ENCODE measurements at places on chromosomes 1 and 21.

- no peak for DNase-seq
These were observed 16.1 kb upstream of the SLC5A9 start for GRCh38 chr1:48206371-48206770.

- no peak for DNase-seq
These were observed 5.1 kb downstream of the ATF3 start for GRCh38 chr1:212613440-212614335.

GRCh38 chr1:226821719-226822085 lies 48.7 kb upstream of the PSEN2 start:
- DNase-seq: no peak

DNA sequence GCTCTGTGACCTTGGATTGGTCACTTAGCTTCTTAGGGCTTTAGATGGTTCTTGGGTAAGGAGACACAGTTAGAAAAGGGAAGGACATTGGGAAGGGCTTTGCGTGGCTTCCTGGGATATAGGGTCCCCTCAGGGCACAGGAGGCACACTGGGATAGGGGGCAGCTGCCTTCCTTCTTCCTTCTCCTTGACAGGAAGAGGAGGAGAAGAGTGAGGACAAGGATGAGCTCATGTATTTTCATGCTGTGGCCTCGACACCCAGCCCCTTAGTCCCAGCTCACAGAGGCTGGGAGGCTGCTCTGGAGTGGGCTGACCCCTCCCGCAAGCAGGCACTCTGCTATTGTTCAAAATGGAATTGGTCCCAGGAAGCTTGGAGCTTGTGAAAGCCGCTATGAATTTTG lies 45.7 kb upstream of the POU3F1 start:
- no peak for DNase-seq

DNA sequence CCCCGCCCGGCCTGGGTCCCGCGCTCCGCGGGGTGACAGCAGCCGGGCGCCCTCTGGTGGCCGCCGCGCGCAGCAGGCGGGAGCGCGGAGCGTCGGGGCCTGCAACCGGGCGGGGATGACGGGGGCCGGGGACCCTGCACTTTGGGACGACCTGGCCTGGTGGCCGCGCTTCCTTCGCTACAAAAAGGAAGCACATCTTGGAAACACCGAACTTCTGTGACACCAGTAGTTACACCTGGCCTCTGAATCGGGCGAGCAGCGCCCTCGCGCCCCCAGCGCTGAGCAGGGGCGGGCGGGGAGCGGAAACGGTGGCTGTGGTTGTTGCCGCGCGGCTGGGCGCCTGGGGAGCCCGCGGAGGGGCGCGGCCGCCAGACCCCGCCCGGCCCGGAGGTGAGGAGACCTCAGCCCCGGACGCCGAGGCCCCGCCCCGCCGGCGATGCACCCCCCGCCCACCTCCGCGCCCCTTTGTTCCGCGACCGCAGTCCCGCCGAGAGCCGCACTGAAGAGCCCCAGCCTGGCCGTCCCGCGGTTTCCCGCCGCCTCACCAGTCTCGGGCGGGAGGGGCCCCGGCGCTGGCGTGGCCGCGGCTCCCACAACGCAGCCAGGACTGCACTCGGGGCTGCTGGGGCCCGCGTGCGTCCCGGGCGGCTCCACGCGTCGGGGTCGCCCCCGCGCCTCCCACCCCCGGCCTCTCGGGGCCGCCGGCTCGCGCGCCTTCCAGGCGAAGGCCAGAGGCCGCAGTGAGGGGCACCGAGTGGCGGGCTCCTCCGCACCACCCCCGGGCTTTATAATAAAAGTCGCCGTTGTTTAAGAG lies 59.3 kb downstream of the H3-3A start:
- DNase-seq: peak; percentile 80

DNA sequence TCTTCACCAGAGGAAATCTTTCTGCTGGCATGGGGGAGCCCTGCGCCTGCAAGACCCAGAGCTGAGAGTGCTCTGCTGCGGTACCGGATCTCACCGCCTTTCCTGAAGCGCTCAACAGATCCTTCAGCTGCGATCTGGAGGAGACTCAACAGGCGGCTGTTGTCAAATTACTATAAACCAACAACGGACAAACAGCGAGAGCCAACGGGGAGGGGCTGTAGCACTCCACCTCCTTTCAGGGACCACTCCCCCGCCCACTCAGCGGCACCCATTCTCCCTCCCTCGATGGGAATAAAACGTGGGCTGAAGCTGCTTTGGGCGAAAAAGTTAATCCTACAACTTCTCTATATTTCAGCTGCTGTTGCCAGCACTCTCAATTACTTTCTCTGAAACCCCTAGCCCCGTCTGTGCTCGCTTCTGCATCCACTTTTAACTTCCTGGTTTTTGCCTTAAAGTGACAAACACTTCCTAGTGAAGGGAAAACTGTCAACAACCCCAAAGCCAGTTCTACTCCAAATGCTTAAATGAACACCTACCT lies at the start of gene FMO5:
FMO5 (minus strand) TSS at position 147 of the 538 bp plus-strand sequence. CDS start 310 bp downstream, outside the sequence.
- peak; percentile 38 for DNase-seq

DNA sequence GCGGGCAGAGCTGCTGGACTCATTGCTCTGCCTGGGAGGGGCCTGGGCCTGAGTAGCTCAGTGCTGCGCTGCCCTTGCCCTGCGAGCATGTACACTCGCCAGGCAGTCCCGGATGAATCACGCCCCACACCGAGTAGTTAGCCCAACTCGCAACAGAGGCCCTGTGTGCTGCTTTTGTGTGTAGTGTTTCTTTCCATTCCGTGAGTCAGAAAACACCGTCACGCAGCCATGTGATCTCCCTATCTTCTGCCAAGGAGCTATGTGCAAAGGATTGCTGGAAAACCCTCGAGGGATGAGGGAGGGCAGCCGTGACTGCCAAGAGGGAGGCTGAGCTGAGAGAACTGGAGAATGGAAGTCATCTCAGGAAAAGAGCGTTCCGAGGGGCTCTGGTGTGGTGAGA lies 37.3 kb downstream of the NENF start:
- DNase-seq: no peak

DNA sequence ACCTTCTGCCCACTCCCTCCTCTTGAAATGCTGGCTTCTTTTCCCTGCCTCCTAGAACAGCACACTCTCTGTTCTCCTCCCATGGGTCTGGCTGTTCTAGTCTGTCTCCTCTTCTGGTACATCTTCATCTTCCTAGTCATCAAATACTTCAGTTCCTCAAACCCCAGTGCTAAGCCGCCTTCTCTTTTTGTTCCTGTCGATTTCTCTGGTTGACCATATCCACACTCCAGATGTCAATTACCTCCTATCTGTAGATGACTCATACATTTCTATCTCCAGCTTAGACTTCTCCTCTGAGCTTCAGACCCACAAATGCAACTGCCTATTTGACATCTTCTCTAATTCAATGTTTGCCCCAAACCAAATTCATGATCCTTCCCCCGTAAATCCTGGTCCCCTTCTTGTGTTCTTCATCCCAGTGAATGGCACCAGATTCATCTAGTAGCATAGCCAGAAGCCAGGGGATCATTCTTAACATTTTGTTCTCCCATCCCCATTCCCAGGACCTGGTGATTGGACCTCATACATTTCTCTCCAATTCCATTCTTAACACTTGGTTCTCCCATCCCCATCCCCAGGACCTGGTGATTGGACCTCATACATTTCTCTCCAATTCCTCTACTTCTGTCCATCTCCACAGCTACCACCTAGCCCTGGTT lies 35.9 kb downstream of the USP24 start:
- no peak for DNase-seq

DNA sequence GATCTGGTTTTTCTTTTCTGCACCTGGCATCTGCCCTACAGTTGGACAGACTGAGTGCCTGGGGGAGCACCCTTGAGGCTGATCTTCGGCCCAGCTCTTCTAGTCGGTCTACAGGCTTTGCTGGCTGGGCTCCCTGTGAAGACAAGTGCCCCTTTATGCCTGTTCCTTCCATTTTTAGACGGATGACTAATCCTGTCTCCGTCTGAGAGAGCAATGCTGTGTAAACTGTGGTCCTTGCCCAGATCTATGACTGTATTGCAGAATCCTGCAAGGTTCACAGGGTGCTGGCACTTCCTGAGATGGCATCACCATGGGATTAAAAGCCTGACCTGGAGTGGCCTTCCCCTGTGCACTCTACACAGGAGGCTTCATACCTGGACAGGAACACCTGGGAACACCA lies 47.6 kb upstream of the SAMD13 start:
- no peak for DNase-seq

DNA sequence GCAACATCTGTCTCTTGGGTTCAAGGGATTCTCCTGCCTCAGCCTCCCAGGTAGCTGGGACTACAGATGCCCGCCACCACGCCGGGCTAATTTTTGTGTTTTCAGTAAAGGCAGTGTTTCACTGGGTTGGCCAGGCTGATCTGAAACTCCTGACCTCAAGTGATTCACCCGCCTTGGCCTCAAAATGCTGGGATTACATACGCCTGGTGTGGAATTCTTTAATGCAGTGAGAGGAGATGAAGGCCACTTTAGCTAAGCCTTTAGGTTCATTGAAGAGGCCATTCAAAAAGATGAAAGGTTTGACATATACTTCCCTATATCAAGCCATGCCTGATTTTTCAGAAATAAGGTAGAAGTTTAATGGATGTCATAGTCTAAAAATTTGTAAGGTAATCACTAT lies 162.7 kb downstream of the ST6GALNAC3 start:
- DNase-seq: no peak

DNA sequence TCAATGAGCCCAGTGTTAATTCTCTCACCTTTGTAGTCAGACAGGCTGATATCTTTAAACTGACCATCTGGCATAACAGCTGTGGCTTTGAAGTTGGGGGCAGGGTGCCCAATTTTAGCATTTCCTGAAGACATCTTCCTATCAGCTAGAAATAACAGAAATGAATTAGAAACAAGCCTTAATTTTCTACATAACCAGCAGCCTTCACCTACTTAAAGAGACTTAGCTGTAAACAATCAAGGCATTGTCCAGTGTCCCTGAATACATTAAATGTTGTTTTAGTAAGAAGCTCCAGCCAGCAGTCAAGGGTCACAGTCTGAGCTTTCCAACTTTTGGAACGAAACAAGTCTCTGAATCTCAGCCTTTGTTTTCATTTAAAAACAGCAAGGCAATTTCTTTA lies 2.8 kb downstream of the PRDX1 start:
- no peak for DNase-seq

DNA sequence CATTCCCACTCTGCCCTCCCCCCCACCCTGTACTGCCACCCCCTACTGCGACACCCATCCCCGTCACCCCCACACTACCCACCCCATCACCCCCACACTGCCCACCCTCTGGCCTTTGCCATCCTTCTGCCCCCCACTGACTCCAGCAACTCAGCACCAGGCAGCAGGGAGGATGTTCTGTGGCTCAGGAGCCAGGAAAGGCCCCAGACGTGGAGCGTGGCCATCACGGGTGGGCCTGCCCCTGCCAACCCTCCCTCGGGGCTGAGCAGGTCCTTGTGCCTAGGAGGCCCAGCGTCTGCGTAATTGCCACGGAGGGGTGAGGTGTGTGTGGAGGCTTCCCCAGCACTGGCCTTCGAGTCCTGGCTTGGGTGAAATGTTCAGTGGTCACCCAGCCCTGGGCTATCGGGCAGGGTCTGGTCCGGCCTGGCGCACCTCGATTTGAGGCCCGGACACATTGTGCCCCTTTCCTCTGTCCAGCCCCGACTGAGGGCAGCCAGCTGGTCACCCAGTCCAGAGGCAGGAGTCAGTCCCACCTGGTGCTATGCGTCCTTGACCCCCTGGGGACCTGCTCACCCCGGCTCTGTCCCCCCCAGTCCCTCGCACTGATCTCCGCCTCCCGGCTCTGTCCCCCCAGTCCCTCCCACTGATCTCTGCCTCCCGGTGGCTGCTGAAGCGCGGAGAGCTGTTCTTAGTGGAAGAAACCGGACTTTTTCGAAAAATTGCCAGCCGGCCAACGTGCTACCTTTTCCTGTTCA lies 23.0 kb downstream of the ARHGEF16 start:
- no peak for DNase-seq

DNA sequence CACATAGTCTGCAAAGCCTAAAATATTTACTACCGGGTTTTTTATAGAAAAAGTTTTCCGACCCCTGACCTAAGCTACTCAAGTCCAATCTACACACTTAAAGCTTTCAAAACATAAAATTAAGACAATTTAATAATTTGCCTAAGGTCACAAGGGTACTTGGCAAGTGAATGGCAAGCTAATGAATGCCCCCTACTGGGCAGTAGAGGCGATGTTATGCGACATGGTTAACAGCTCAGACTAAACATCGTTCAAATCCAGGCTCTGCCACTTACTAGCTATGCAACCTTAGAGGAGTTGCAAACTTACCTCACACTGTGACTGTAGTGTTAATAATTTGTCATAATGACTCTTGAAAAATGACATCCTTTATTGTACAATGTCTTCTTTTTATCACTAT lies 317.2 kb upstream of the NFIA start:
- DNase-seq: no peak

- no peak for DNase-seq
These were observed 6.3 kb downstream of the MECR start for GRCh38 chr1:29224356-29224837.

- DNase-seq: no peak
These were observed 6.7 kb upstream of the PADI6 start for GRCh38 chr1:17365293-17365692.

- DNase-seq: no peak
These were observed 20.2 kb downstream of the PROK1 start for GRCh38 chr1:110471131-110471530.

DNA sequence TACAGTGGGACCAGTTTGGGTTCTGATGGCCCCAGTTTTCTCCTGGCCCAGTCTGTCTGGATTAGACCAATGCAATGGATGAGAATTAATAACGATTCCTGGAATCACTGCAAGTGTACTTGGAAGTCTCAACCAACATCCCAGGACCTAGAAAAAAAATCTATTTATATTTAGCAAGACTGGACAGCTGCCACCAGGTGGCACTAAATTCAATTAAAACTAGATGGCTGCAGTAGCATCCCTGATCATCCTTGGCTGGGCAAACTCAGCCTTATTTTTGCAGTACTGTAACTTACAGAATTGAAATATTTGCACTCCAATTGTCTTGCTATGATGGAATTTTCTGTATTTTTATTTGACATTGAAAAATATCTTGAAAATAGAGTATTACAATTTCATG lies 165.7 kb downstream of the NCAM2 start:
- DNase-seq: peak; percentile 9

DNA sequence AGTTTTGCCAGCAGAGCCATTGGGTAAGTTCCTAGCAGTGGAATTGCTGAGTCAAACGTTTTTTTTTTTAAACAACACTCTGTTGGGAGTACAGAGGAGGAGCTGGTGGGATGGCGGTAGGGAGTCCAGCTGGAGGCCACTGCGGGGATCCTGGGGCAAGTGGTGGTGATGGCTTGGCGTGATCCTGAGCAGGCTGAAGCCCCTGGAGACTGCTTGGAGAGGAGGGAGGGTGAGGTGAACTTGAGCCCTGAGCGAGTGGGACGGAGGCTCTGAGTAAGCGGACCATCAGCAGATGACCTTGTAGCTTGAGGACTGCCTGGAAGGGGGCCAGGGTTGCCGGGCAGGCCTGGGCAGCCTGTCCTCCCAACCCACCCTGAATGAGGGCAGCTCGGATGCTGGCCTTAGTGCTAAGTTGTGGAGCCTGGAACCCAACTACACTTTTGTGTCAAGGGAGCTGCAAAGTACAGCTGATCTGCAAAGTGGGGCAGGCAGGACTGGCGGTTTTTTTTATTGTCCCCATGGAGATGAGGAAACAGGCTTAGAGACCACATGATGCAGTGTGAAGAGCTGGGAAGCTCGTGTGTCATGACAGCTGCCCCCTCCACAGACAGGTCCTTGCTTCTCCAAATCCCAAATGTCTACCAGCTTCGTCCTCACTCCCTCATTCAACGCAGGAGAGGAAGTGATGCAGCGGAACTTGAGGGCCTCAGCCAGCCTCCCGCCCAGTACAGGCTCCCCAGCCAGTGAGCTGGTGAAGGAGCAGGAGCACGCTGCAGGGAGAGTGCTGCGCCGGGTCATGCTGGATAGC lies 20.2 kb downstream of the MRPL37 start:
- DNase-seq: no peak
